ENCODE measurements at places on chromosomes 7 and 10. TPM values are rescaled to one million over a fixed set of nuclear protein-coding genes. Genes with fewer than 3 reads are reported as not detected.
A peak's percentile ranks its signal among the peaks of the same experiment; 100 is the strongest.

DNA sequence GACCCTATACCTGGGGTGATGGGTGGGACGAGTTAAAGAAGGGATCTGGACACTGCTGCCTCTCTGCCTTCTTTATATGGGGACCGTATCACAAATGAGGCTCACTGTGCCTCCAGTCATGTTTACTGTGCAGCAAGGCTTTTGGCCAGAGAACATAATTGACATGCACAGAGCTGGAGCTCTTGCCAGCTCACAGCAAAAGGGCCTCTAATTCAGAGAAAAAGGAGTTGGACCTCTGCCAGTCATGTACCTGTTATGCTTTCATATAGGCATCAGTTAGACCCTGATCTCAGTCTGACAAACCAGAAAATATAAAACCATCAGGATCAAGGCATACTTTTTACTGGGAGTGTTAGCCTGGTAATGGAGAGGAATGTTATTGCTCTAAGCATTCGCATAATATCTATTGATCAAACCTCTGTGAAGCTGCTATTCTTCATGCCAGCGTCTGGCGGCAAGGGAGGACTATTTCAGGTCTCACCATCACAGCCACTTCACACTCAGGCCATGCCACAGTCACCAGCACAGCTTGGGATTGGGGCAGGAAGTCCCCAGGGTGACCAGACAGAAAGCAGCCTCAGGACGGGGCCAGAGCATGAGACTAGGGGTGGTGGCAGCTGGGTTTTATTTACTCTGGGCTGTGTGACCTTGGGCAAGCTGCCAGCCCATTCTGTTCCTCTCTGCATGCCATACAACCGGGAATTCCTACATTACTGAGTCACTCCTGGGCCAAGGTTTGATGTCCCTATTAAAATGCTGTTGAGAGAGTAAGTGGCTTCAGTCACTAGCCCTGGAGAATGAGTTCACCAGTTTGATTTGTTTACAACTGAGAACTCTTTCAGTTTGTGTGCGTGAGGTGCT lies 90.1 kb downstream of the NPSR1 start:
- DNase-seq, result peak; percentile 51

DNA sequence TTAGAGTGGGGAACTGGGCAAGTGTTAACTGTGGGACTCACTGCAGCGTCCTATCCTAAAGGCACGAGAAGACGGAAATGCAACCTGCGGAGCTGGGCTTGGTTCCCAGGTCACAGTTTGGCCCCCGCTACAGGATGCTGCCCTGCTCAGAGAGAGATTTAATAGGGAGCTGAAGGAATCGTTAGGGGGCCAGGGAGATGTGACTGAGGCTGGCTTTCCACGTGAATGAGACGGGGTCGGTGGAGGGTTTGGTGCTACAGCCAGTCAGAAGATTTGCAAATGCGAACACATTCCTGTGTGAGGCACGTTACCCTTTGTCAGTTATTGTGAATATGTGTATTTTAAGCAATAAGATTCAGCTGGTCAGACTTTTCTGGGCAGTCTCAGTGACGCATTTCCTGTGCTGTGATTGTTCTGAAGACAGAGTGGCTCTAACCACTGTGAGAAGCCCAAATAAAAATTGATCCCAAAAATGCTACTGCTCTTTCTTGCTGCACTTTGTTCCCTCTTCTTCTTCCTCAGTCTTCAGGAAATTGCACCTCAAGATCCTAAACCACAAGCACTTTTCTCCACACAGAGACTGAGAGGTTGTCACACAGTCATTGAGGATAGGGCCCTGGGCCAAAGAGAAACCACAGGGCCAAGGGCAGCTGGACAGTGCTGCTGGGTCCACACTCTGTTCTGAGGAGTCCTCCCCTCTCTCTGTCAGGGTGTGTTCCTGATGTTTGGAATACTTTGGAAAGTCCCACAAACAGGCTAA lies 21.2 kb downstream of the CYP17A1 start:
- no peak for DNase-seq

DNA sequence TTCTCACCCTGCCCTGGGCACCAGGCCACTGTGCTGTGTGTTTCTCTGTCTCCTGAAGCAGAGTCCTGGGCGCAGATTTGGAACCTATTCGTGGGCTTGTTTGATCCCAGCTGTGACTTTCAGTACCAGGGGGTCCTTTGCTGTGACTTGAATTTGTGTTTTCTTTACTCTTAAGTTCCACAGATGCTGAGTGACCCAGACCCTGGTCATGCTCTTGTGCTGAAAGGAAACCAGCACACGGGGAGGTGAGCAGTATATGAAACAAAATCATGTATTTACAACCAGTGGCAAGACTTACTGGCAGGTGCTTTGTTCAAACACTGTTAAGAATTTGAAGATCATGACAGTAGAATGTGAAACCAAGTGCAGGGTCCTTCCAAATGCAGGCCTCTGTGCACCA lies 89.2 kb upstream of the PRSS58 start:
- DNase-seq, result no peak

- DNase-seq, result peak; percentile 68
These were observed 494 bp downstream of the PALS2 start for GRCh38 chr7:24573554-24574338.

DNA sequence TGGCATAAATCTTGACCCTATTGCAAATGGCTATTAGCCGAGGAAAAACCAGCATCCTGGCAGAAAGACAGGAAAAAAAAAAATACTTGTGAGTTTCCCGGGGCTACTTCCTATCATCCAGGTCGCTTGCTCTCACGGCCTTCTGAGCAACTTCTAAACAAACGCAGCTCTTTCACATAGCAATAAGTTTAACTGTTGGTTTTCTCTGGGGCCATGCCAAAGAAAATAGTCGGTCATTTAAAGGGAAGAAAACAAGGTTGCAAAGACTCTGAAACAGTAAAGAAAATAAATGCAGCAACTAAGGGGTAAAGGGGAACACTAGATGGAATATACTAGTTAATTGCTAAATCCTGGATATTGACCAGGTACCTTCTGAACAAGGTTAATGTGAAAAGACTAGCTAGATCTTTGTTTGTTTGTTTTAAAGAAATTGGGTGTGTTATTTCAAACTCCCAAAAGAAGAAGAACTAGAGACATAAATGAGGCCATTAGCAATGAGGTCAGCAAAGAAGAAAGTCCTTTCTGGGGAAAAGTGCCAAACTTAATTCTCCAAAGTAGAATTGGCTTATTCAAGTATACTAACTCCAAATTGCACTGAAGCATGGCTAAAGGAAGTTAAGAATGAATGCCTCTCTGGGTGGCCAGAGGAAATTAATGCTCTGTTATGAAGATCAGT lies 54.2 kb downstream of the SLC39A12 start:
- no peak for DNase-seq

DNA sequence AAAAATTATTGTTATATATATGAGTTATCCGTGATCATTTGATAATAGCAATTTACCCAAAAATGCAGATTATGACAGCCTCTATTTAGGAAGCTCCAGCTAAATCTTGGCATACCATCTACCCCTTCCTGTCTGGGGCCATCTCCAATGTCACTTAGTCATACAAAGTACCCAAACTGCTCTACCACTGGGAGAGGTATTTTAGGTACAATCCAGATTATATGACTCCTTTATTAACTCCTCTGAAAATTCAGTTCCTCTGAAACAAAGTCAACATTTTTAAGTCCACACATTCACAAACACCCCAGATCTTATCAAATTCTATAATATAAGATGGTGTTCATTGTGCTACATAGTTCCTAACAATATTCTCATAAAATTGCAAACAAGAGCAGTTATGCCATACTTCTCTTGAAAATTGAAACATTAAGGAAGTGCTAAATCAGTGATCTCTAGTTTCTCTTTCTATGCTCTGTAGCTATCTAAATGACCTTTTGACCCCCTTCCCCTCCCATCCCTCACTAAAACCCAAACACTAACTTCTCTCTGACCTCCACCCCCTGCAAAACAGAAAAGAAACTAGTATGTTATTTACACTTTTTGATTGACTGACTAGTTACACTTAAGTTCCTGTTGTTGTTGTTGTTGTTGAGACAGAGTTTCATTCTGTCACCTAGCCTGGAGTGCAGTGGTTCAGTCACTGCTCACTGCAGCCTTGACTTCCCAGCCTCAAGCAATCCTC lies 16.4 kb downstream of the HOXA1 start:
- no peak for DNase-seq

- DNase-seq, result no peak
These were observed 278.9 kb downstream of the GRID1 start for GRCh38 chr10:86087716-86088115.

DNA sequence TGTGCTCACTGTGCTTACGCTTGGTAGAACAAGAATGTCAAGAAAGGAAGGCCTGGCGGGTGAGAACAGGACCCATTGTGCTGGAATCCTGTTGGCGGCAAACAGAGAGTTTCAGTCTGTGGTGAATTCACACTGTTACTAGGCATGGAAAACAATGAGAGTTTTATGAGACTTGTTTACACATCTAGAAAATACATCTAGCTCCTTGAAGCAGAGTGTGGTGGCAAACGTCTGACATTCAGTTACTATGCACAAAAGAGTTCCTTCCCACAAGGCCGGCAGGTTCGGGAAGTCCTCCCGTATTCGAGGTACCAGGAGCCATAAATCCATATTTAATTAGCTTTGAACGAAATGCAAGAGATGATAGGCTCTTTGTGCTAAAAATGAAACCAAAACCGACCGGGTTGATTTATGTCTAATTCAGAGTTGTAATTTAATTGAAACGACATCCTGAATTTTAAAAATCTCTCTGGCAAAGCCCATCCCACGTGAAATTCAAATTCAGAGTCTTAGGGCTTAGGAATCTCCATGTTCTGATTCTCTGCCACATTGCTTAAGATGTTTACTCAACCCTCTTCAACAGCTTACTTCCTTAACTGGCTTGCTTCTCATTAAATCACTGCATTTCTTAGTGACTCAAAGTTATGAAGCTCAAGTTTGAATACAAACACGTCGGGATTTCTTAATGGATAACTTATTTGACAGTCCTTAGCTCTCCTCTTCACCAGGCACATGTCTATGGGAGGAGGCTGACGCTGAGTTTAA lies 299.9 kb upstream of the PITRM1 start:
- DNase-seq, result no peak

DNA sequence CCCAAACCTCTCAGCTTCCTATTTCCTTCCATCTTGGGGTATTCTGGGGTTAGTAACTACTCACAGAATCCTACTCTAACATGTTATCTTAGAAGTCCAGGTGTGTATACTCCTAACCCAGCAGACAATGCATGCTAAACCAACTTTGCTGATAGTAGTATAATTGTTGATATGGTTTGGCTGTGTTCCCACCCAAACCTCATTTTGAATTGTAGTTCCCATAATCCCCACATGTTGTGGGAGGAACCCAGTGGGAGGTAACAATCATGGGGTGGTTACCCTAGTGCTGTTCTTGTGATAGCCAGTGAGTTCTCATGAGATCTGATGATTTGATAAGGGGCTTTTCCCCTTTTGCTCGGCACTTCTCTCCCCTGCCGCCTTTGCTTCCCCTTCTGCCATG lies 135.1 kb downstream of the CHRM2 start:
- DNase-seq, result no peak

DNA sequence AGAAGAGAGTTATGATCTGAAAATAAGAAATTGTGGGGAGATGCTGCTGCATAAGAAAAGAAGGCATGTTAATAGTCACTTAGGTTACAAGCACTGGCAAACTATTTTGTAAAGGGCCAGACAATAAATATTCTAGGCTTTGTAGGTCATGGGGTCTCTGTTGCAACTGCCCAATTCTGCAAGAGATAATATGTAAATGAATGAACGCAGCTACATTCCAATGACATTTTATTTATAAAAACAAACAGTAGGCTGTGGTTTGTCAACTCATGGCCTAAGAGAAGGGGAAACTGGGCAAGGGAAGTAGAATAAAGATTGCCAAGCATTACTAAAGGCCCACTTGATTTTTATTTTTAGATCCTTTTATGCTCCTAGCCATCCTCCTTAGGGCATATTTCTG lies 133.1 kb downstream of the RAPGEF5 start:
- DNase-seq, result no peak

- no peak for DNase-seq
These were observed 343.7 kb upstream of the AOAH start for GRCh38 chr7:37068038-37068437.

GRCh38 chr10:1048349-1048731 lies 579 bp downstream of the IDI1 start:
- DNase-seq, result peak; percentile 58

DNA sequence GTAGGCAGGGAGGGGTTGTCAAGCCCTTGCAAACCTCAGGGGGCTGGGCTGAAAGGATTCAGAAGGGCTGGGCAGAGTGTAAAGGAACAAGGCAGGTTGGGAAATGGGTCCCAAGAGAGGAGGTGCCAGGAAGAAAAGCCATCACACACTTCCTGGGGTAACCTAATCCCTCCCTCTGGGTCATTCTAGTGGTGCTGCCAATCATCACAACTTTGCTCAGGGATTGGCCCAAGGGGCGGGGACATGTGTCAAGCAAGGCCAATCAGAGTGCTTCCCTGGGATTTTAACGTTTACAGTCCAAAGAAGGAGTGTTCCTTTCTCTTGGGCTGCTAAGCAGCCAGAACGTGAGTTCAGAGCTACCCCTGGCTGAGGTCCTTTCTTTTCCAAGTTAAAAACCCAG lies 57.1 kb upstream of the NPTX2 start:
- DNase-seq, result no peak

Gene GPR85
- 0.25 TPM for total RNA-seq

Gene RBP3
- not detected for total RNA-seq

Gene PON1
- total RNA-seq, result 465 TPM

Gene SPDYE6
- not detected for total RNA-seq

Gene FRMPD2
- total RNA-seq, result not detected

Gene PTPN20
- total RNA-seq, result 0.08 TPM

Gene MRPS16
- 53.6 TPM for total RNA-seq
